ENCODE measurements at places on chromosomes 16 and 17.

DNA sequence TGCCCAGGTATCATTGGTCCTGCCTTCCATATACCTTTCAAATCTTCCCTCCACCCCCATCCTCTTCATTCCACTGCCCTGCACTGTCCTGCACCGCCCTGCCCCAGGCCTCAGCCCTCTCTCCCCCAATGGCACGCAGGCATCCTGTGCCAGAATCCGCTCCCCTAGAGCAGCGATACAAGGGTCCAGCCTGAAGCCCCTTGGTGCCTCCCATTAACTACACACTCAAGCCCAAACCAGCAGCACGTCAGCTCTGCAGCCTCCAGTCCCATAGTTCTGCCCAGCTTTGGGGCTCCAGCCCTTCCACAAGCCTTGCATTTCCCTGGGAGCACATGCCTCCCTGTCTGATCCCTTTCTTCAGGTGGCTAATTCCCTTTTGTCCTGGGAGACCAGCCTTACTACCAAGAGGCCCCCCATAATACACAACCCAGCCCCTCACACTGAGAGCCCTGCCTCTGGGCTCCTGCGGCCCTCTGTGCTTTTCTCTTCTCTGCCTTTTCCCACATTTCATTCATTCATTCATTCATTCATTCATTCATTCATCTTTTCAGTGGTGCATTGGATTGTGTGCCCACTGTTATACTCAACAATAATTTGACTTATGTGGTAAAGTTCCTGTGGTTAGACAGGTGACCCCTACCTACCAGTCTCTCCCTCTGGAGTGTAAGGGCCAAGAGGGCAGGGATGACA lies 26.8 kb upstream of the DLX3 start:
- no peak for DNase-seq

GRCh38 chr17:37614391-37614790 lies 5.2 kb upstream of the SYNRG start:
- DNase-seq = no peak

- no peak for DNase-seq
Observed at GRCh38 chr17:57521606-57522005, 223.5 kb downstream of the CCDC182 start.

DNA sequence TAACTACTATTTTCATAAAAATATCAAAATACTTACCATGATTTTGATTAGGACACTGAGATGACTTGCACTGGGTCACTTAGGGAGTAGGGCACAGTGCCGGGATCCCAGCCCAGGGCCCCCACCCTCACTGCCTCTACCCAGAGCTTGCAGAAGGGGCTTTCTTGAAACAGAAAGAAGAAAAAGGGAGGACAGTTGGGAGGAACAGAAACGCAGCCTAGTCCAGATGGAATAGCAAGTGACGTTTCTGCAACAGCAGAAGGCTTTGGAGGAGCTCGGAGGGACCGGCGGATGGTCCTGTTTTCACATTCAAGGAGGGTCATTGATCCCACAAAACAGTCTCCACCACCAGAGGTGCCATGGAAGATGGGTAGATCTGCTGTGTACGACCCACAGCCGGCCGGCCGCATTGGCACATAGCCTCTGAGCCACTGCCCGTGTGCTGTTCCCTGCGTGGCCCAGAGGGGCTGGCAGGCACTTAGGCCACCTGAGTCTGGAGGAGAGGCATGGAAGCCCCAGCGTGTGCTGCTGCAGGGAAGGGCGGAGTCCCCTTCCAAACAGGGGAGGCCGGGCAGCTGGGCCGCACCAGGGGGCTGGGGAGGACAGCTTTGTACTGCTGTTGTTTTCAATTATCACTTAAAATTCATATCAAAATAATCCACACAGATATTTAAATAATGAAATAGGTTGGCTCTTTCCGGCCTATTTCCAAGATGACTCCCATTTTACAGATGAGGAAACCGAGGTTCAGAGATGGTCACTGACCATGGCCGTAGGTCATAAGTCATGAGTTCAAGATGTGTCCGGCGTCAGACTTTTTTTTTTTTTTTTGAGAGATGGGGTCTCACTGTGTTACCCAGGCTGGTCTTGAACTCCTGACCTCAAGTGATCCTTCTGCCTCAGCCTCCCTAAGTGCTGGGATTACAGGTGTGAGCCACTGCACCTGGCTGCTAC lies 22.9 kb upstream of the GSG1L start:
- DNase-seq = no peak

Measured in activated T-helper 2 cell treated with anti-CD3 and anti-CD28 coated beads, Interferon-gamma antibody, Interleukin-2, Interleukin-4, amounts not matched to agents 10 μg/mL and 5 μg/mL and 100 μg/mL, durations not matched to agents 14 hours and 24 hours and 36 hours (primary cell).